A549 treated with RU486 at 1 μM for 4 hours (cell line): ENCODE measurements at places on chromosomes 7 and 10. TPM values are rescaled to one million over a fixed set of nuclear protein-coding genes. Genes with fewer than 3 reads are reported as not detected.

The UCN3 gene
- not detected in 5 replicates for total RNA-seq

The PIK3AP1 gene
- 0.57 to 0.92 TPM (median 0.79 TPM) in 5 replicates for total RNA-seq

The OR2A42 gene
- not detected in 5 replicates for total RNA-seq

The AKR1C2 gene
- 3,122 to 3,719 TPM (median 3,473 TPM) in 5 replicates for total RNA-seq

The WDFY4 gene
- not detected in 5 replicates for total RNA-seq

The AHCYL2 gene
- 4.7 to 6.3 TPM (median 5.7 TPM) in 5 replicates for total RNA-seq

The VSTM2A gene
- not detected in 5 replicates for total RNA-seq

The LRMDA gene
- 3.1 to 6.5 TPM (median 4.6 TPM) in 5 replicates for total RNA-seq

The PNLIPRP2 gene
- 0.10 to 0.32 TPM in 2 of 5 replicates, not detected in the others for total RNA-seq

The INHBA gene
- 0.82 to 1.7 TPM (median 1.1 TPM) in 5 replicates for total RNA-seq

The GALNT17 gene
- total RNA-seq = not detected in 5 replicates

The FAM237B gene
- total RNA-seq = not detected in 5 replicates

The MTURN gene
- total RNA-seq = 4.1 to 5.9 TPM (median 4.7 TPM) in 5 replicates

The EPHB4 gene
- 36.4 to 45.6 TPM (median 43.7 TPM) in 5 replicates for total RNA-seq

The BLNK gene
- not detected in 5 replicates for total RNA-seq

The NODAL gene
- not detected in 5 replicates for total RNA-seq

The LBX1 gene
- total RNA-seq = not detected in 5 replicates

The TFR2 gene
- 2.0 to 3.3 TPM (median 3.0 TPM) in 5 replicates for total RNA-seq

The SCART1 gene
- 0.06 to 0.27 TPM (median 0.22 TPM) in 5 replicates for total RNA-seq

The PAPSS2 gene
- total RNA-seq = 18.7 to 25.1 TPM (median 22.7 TPM) in 5 replicates

The PPP2R2D gene
- 22.5 to 30.0 TPM (median 28.0 TPM) in 5 replicates for total RNA-seq

The IKZF1 gene
- total RNA-seq = not detected in 5 replicates

The RET gene
- 0.48 to 1.1 TPM (median 0.76 TPM) in 5 replicates for total RNA-seq

The SLC13A1 gene
- total RNA-seq = not detected in 5 replicates

The LIPM gene
- total RNA-seq = not detected in 5 replicates

The TRIM73 gene
- 1.2 to 2.9 TPM (median 1.9 TPM) in 5 replicates for total RNA-seq

The IRF5 gene
- 9.7 to 17.2 TPM (median 12.2 TPM) in 5 replicates for total RNA-seq

The CYP3A5 gene
- total RNA-seq = 1.1 to 1.6 TPM (median 1.5 TPM) in 5 replicates

The ACTL6B gene
- total RNA-seq = not detected in 5 replicates

The ANKRD30A gene
- 0.29 to 1.1 TPM (median 0.88 TPM) in 5 replicates for total RNA-seq

The CYP2W1 gene
- total RNA-seq = 0.16 TPM in 1 of 5 replicates, not detected in the others

The ACSM6 gene
- total RNA-seq = not detected in 5 replicates

The ZCWPW1 gene
- 0.85 to 2.2 TPM (median 1.3 TPM) in 5 replicates for total RNA-seq

The HILPDA gene
- 21.3 to 25.3 TPM (median 24.5 TPM) in 5 replicates for total RNA-seq

The GRID2IP gene
- 0.03 TPM in 1 of 5 replicates, not detected in the others for total RNA-seq

The GFRA1 gene
- total RNA-seq = 8.6 to 11.3 TPM (median 9.3 TPM) in 5 replicates

The URGCP gene
- 26.6 to 29.9 TPM (median 27.3 TPM) in 5 replicates for total RNA-seq

The PRPS1L1 gene
- total RNA-seq = not detected in 5 replicates

The CYP3A7 gene
- not detected in 5 replicates for total RNA-seq

The DLG5 gene
- 26.6 to 33.4 TPM (median 30.6 TPM) in 5 replicates for total RNA-seq

The CREB3L2 gene
- 21.6 to 36.9 TPM (median 32.7 TPM) in 5 replicates for total RNA-seq

The GIMAP7 gene
- total RNA-seq = not detected in 5 replicates

The GSAP gene
- 1.8 to 2.8 TPM (median 2.5 TPM) in 5 replicates for total RNA-seq

The CHAT gene
- not detected in 5 replicates for total RNA-seq

The HMX3 gene
- total RNA-seq = 0.12 TPM in 1 of 5 replicates, not detected in the others

The HABP2 gene
- 0.05 to 0.21 TPM (median 0.09 TPM) in 5 replicates for total RNA-seq

The NDUFB2 gene
- total RNA-seq = 348 to 405 TPM (median 380 TPM) in 5 replicates

The BAIAP2L1 gene
- total RNA-seq = 55.5 to 57.5 TPM (median 56.3 TPM) in 5 replicates

The ASB10 gene
- not detected in 5 replicates for total RNA-seq
